ENCODE measurements at places on chromosomes 12 and 14.
A peak's percentile ranks its signal among the peaks of the same experiment; 100 is the strongest.

DNA sequence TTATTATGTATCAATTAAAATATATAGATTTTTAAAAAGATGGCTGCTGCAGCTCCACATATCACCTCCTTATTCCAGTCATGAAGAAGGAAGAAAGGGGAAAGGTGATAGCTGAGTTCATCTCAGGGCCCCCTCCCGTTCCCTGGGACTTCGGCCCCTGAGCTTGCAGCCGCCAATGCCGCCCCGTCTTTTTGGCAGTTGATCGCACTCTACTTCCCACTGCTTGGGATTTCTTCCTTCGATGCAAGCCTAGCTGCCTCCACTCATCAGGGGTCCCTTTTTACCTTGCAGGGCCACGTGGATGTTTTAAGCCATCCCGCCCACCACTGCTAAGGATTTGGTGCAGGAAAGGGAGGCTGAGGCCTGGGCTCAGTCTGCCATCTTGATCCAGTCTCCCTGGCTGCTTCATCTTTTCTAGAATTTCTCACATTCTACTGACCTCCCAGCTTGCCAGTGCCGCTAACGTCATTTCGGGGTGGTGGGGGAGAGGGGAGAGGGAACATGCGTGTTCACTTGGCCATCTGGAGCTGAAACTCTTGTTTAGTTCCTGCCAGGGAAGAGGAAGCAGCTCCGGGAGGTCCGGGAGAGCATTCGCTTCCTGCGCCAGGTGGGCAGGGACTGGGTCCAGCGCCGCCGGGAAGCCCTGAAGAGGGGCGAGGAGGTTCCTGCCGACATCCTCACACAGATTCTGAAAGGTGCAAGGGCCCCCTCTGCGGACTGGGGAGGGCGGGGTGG is 31.3 kb downstream of the CYP46A1 start:
- DNase-seq, result no peak

DNA sequence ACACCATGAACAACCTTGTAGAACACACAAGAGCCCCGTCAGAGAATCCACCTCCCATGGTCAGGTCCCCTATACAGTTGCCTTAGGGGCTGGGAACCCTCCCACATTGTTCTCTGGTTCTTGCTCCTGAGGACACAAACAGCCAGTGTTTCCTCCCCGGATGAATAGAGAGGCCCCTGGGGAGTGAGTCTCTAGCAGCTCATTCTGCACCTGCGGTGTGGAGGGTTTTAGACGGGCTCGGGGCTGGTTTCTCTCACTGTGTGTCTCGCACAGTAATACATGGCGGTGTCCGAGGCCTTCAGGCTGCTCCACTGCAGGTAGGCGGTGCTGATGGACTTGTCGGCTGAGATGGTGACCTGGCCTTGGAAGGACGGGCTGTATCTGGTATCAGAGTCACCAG is 1052.1 kb downstream of the TMEM121 start:
- DNase-seq, result no peak

- no peak for DNase-seq
Observed at GRCh38 chr12:68163560-68164081, 4.1 kb upstream of the IFNG start.

DNA sequence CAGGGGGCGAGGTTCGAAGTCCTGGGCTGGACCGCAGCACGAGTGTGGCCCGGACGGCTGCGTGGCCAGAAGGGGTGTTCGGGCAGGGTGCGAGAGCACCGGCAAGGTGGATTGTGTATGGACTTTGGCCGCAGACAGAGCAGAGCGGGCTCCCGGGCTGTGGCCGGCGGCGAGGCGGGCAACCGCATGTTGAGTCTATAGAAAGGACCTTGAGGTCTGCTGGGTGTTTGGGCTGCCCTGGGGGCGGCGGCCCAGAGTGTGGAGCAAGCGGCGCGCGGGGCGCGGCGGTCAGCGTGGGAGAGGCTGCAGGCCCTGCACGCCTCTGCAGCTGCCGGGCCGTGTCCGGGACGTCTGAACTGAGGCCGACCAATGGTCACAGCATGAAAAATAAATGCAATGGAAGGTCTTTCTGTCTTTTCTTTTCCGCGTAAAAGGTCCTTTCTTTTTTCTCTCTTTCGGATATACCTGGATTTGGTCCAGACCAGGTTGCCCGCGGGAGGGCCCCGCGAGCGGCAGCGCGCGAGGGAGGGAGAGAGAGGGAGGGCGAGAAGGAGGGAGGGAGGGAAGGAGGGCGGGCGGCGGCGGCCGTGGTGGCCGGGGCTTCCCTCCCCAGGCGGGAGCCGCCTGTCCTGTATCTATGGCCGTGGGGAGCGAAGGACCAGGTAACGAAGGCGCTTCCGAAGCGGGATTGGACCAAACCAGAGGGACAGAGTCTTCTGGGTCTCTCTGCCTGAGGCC is 5.5 kb upstream of the HOXC9 start:
- DNase-seq, result no peak

- no peak for DNase-seq
Observed at GRCh38 chr14:65281991-65282895, 130.3 kb upstream of the FUT8 start.

DNA sequence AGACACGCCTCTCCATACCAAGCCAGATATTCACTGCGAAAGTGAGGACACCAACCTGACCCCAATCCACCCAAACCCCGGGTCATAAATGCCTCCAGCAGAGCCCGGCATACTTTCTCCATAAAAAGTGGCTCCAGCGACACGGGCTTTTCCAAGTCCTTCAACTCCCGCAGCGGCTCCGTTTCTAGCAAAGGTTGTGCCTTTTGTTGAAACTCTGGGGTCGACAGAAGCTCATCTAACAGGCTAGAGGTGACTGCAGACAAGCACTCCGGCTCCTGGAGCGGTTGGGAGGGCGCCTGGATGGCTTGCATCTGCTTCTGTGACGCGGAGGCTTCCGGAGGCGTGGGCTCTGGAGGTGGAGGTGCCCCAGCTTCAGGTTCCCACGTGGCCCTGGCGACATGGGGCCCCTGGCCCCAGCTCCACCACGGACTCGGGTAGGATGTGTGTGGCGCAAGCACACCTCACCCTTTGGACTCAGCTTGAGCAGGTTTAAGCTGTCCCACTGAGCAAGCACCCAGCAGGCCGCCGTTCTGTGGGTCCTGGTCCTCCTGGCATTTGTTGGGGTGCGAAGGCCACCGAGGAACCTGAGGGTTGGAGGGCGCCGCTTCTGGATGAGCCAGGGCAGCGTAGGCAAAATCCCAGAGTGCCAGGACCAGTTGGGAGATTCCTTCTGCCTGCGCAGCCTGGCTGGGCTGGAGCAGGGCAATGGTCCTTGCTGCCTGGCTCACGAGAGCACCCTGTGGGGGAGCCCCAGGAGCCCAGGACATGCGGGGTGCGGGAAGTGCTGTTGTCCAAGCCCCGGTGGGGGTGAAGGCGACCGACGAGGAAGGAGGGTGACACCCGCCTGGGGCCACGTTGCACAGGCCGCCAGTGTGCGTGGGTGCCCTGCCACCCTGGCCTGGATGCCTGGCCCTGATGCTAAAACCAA is 186.3 kb downstream of the ALG10 start:
- no peak for DNase-seq

- peak; percentile 57 for DNase-seq
Observed at GRCh38 chr12:131104463-131105350, 151.0 kb downstream of the ADGRD1 start.

- no peak for DNase-seq
Observed at GRCh38 chr12:123094349-123095077, 56.4 kb downstream of the PITPNM2 start.

DNA sequence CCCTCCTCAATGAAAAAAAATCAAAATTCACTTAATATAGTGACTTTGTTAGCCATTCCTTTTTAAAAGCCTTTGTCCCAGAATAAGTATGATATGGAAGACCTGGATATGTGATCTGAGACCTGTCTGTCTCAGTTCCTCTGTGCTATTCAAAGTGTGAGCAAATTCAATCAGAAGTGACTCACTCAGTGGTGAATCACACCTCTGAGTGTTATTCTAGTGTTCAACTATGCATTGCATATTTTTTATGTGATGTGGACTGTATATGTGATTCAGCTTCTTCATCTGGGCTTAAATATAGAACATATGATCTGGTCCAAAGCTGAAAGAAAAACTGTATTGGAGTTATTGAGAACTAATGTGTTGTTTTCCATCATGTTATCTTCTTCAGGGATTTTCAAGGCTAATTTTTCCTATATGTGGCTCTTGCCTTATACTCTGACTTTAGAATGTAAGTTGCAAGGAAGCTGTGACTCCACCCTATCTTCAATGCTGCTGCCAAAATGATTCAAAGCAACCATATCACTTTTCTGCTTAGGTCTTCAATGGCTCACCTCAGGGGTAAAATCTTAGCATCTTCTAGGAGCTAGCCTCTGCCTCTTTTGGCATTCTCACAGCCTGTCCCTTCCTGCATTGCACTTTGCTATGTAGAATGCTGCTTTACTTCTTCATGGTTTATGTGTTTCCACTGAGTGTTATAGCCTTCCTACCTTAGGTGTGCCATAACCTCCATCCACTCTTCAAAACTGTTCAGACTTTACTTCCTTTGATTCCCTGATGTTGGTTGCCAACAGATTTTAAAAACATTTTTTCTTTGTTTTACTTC is 169.8 kb downstream of the OTOGL start:
- no peak for DNase-seq

GRCh38 chr12:14395074-14395778 is 29.7 kb downstream of the ATF7IP start:
- no peak for DNase-seq

DNA sequence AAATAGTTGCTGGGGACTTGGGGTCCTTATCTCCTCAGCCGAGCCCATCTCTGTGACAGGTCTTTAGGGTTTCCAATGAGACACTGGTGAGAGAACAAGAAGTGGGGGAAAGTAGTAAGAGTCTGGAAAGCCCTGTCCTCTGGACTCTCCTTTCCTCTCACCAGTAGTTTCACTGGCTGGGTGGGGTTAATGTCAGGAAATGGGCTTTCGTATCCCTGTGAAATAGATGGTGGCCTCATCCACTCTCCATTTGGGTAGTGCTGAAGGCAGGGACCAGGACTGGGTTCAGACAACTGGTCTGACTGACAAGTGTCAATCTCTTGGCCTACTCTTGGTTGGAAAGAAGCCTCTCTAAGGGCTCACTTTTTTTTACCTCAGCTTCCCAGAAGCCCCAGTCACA is 7.5 kb downstream of the ZNF385A start:
- no peak for DNase-seq

DNA sequence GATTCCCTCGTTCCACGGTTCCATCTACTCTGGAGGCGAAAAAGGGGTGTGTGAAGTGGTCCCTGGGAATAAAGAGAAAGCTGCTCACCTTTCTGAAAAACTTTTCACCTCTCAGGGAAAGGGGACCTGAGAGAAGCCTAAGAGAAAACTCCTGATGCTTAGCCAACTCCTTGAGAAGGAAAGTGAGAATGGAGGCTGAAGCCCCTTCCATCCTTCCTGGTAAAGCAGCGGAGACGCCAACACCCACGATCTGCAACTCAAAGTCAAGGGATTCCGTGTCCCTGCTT is 110.0 kb downstream of the ARF6 start:
- DNase-seq, result no peak

GRCh38 chr12:43636725-43637463 is 84.9 kb upstream of the ADAMTS20 start:
- no peak for DNase-seq

DNA sequence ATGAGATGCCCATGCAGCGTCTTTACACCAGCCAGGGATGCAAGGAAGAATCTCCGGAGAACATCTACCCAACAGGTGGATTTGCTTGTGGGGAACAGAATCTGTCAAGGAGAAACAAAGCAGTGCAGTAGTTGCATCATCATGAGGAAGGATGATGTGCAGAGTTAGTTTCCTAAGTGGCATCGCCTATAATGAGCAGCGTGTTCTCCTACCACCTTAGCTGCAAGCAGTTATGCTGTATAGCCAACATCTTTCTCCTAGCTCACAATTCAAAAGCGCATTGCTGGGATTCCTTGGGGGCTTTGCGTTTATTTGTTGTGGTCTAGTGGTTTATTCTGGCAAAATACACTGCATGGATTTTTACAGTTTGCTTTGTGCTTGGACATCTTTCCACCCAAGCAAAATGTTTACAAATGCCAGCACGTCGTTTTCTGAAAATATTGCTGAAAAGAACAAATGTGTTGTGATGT is 233.0 kb downstream of the RGS6 start:
- DNase-seq, result no peak

DNA sequence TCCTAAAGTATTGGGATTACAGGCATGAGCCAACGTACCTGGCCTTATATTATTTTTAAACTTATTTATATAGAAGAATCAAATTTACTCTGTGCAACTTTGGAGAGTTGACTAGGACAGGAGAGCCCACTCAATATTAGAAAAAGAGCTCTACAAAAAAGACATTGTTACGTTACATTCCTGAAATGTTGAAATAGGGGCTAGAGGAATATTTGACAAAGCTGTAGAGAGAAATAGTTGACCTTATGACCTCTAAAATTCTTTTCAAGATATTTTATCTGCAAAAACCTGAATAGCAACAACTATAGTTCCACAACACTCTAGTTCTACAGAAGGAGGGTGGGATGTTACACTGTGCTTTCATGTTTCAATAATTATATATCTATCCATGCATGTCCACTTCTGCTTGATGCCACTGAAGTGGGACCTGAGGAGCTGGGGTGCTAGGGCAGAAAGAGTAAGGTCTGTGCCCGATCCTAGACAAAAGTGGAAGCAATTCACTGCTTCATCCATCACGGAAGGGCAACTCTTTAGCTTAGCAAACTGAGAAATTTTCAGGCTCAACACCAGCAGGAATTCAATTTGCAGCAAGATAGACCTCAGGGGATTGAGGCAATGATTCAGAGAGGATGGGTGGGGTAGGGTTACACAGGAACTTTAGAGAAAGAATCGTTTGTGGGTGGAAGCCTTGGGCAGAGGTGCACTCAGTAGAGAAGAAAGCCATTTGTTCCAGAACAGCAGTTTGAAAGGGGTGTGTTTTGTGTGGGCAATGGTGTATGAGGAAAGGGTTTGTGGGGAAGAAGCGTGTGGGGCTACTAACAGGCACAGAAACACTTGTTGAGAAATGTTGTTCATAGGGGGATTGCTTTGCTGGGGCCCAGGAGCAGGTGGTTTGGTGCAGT is 16.0 kb upstream of the RNASE10 start:
- no peak for DNase-seq

GRCh38 chr14:74401504-74402241 is 24.3 kb downstream of the SYNDIG1L start:
- no peak for DNase-seq

- DNase-seq, result no peak
Observed at GRCh38 chr12:62698701-62699101, 232.1 kb downstream of the MON2 start.

GRCh38 chr14:56120091-56120691 is 2.0 kb downstream of the PELI2 start:
- DNase-seq, result no peak

GRCh38 chr12:26346736-26347135 is 151.4 kb downstream of the SSPN start:
- no peak for DNase-seq

DNA sequence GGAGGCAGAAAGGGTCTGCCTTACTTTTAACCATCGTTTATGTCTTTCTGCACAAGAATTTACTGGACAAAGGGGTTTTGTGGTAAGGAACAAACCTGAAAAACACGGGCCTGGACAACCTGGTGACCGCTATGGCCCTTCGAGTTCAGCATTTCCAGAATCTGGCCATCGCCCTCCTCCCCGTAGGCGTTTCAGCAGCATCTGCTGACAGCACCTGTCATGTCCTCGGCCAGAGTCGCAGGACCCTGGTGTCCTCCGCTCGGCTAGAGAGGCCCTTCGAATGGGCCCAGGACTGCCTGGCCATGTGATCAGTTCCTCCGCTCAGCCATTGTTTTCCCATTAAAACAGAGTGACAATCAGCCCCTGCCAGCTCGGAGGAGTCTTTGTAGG is 142.8 kb upstream of the FKBP4 start:
- DNase-seq, result no peak

GRCh38 chr14:103624860-103625259 is 4.2 kb upstream of the KLC1 start:
- no peak for DNase-seq

- DNase-seq, result no peak
Observed at GRCh38 chr12:1703771-1704722, 13.2 kb downstream of the ADIPOR2 start.

- DNase-seq, result no peak
Observed at GRCh38 chr12:87642245-87642644, 387.0 kb downstream of the C12orf50 start.
